ENCODE measurements at places on chromosomes 2 and 18.
A peak's percentile ranks its signal among the peaks of the same experiment; 100 is the strongest.

GRCh38 chr2:83817511-83817910 lies 641.6 kb downstream of the SUCLG1 start:
- DNase-seq, result no peak

GRCh38 chr2:112658839-112659667 lies 13.3 kb downstream of the SLC20A1 start:
- no peak for DNase-seq

DNA sequence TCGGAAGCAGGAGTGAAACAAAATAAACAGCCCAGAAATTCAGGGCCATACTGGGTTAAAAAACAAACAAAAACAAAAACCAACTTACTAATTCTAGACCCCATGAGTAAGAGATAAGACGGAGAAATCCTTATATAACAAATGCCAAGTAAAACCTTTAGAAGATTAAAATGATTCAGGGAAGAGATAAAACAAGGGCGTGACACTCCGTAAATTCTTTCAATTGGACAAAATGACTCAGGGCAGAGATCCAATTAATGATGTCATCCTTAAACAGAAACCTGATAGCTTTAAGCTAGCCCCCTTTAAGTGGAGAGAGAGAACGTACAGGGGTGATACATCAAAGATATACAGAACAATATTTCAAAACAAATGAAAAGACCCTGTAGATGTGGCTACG lies 317.4 kb downstream of the NBAS start:
- no peak for DNase-seq

DNA sequence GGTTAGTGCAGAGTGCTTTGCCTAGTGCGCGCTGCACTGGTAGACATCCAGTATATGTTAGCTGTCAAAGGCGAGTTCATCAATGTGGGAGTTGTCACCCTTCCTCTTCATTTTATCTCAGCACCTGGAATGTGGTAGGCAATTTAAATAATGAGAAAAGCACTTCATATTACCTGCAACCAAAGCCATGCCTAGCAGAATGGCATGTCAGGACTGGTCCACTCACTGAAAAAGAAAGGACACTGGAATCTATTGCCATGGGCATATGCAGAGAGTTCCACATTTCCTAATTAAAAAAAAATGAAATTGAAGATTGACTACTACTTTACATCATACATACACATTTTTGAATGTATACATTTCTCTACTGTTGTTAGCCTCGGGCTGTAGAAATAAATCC lies 139.6 kb downstream of the PAX3 start:
- no peak for DNase-seq

DNA sequence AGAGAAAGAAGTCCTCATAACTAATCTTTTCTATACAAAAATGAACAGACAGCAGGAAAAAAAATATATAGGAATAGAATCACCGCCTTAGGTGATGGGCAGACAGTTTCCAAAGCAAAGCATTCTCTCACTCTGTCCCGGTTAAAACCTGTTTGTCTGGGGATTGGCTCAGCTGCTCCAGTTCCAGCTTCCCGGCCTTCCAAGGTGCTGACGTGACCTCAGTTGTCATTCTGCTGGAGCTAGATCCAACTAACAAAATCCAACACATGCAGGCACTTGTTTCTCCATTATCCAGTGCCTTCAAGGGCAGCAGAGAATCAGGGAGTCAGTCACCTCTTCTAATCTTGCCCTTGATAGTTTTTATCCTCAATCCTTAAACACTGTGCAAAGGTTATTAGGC lies 52.8 kb downstream of the IKZF2 start:
- no peak for DNase-seq

DNA sequence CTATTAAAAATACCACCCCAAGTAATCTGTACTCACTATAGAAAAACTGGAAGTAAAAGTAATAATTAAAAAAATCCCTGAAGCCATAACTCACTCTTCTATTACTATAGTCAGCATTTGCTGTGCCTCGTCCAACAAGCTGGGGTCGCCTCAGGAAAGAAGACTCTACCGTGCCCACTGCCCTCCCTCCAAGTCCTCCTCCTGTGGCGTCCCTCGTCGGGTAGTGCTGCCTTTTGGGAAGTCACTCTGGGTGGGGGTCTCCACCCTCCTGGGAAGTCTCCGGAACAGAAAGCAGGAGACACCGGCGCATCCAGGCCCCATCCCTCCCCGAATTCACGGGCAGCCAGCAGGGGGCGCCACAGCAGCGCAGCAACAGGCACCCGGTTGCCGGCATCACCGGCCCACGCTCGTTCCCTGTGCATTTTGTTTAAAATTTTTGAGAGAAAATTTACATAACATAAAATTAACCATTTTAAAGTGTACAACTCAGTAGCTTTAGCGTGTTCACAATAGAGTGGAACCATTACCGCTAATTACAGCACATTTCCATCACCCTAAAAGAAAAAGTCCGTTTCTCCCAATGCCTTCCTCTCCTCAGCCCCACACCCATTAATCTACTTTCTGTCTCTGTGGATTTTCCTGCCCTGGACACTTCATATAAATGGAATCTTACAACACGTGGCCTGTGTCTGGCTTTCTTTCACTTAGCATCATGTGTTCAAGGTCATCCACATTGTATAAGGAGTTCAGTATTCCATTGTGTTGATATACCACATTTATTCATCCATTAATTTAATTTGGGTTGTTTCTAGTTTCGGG lies 62.2 kb downstream of the ADNP2 start:
- DNase-seq, result peak; percentile 19

- no peak for DNase-seq
Measured at GRCh38 chr18:30920351-30920750, 122.2 kb downstream of the DSC3 start.

DNA sequence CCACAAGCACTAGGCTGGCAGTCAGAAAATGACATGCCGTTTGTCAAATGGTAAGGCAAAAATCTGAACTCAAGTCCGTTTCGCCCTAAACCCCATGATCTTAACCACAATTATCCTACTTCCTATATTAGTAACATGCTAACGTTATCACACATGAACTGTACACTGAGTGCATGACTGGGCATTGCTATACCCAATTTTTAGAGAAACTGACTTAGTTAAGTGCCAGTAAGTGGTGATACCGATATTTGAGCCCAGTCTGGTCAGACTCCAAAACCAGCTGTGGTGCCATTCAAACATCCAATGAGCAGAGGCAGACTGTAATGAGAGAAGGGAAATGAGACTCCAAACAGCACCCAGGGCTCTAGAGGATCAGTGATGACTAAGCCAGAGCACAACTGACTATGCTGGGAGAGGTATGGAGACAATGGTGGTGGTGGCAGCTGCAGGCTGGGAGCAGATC lies 311.7 kb upstream of the PKDCC start:
- DNase-seq, result no peak

GRCh38 chr2:55929476-55929875 lies 5.9 kb upstream of the EFEMP1 start:
- DNase-seq, result no peak

DNA sequence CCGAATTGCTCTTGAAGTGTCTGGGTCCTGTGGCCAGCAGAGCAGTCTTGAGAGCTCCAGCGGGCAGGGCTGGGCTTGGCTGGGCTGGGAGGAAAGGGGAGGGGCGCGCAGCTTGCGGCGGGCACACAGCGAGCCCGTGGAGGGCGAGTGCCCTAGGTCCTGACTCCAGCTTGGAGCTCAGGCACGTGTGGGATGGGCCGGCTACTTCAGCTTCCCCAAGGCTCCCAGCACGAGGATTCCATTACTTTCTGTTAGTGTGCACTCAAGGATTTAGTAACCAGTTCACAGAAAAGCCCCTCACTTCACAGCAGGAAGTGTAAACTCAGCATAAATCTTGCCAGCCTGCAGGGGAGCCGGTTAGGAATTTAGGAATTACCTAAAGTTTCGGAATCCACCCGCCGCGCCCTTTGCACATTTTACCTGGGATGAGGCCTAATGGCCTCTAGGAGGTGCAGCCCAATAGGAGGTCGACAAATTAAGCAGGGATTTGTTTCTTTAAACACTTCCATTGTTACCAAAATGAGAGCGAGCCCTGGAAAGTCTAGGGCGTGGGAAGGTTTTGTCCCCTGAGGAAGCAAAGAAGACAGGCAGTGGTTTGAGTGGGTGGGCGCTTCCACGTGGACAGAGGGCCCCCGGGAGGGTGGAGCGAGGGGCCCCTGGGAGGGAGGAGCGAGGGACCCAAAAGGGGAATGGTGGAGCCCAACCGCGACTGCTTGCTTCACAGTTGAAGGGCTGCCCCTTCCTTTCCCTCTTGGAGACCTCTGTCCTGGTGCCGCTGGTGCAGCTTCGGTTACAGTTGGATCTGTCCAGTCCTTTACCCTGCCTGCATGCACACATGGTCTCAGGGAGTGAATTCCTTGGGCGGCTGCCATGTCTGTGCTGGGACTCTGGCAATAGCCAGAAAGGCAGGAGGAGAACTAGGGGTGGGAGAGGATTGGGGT lies 93.3 kb downstream of the CTAGE1 start:
- no peak for DNase-seq

DNA sequence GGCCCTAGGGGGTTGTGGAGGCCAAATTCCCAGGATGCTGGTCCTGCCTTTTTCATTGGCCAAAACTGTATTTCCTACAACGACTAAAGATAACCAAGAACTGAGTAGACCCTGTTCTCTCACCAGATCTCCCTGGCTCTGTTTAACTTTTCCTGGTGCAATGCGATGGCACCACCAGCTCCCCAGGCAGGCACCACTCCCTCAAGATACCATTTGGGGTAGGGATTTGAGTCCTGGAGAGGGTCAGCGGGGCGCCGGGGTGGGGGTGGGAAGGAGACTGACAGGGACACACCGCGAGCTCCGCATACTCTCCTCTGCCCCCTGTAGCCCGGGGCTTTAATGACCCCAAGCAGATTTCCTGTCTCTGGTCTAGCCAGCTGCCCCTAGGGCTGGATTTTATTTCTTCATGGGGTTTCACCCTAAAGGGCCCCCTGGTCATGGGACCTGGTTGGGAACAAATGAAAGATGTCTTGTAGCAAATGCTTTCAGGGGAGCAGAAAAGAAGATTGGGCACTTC lies 7.3 kb downstream of the SIX2 start:
- no peak for DNase-seq

- DNase-seq, result no peak
Measured at GRCh38 chr18:37564711-37565100, 892 bp downstream of the CELF4 start.

DNA sequence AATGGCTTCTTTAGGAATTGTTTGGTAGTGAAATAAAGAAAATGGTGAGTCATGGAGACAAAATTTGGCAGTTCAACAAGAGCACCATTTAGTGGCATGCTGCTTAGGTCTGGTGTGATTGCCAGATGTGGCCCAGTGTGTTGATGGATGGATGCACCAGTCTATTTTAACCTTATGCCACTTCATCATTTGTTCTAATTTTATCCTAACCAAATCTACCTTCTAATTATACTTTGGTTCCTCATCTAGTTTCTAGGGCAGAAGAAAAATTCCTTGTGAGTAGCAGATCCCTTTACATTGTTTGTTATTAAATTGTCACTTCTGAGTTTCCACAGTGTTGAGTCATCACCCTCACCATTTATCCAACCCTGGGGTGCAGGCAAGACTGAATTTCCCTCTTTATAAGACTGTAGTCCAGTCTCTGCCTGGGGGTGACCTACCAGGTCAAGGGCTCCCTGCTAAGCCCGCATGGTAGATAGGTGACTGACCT lies 32.5 kb downstream of the NABP1 start:
- no peak for DNase-seq

GRCh38 chr2:69086466-69086865 lies 73.5 kb downstream of the ANTXR1 start:
- no peak for DNase-seq

- no peak for DNase-seq
Measured at GRCh38 chr2:182868054-182868796, 1.8 kb upstream of the FRZB start.

- DNase-seq, result no peak
Measured at GRCh38 chr2:144421606-144422510, 98.1 kb downstream of the ZEB2 start.

DNA sequence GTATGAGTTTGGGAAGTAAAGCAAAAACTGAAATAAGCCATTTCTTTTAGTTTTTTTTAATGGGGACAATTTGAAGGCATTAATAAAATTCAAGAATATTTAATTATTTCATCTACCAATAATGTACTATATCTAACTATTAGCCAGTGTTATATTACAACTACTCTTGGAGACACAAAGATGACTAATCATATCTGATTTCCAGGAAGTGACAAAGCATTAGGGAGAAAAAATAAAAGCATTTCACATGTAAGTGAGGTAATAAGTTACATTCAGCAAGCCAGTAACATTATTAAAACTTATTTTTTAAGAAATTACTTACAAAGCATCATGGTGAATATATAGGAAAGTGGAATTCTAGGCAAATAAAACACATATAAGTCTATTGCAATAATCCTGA lies 781.3 kb upstream of the NRXN1 start:
- DNase-seq, result no peak

DNA sequence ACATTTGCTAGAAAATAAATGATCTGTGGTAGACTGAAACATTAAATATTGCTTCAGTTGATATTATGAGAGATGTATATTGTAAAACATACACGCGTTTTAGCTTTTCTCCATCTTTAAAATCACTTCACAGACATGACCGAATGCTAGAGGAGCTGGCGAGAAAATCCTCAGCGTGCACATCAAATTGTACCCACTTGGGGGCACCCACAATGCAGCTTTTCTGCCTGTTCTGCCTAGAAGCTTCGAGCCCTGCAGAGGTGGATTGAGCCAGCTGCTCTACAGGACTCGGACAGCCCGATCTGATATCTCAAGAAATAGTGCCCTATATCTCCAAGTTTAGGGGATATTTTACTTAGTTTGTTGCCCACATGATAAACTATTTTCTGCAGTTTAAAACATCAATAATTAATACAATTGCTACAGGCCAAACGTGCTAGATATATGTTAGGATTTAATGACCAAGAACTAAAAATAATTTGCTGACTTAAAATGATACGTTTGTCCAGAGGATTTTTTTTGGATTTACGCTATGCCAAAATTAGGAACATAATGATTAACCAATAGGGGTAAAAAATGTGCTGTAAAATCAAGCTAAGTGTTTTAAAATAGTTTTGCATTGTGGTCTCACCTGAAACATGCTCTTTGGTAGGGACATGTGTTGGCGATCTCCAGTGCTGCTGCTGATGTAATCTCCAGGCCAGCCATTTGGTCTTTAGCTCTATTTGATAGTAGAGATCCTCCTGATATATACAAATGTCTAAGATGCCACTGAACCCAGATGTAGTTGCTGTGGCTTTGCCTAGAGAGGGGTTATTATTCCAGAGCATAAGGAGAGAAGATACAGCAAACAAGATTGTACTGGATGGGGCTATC lies 22.3 kb upstream of the ATP5MC3 start:
- no peak for DNase-seq

DNA sequence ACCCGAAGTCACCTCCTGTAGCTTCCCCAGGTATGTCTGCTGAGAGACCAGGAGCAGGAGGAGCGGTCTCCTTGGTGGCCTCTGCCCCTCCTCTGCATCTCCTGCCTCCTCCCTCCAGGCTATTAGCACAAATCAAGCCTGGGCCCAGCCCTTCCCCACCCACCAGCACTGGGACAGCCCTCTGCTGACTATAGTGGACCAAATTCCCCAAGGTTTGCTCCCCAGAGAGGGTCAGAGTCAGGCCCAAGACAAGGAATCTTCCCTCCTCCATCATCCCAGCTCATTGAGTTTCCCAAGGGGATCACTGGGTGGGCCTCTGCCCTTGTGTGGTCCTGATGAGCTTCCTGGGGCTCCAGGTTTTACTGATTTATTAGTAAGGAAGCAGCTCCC lies 62.1 kb downstream of the EMILIN2 start:
- DNase-seq, result no peak

- DNase-seq, result no peak
Measured at GRCh38 chr2:223811757-223812156, 25.6 kb downstream of the AP1S3 start.

- DNase-seq, result no peak
Measured at GRCh38 chr2:237967463-237967951, 693 bp downstream of the UBE2F start.
